Activated T-helper 9 cell treated with anti-CD3 and anti-CD28 coated beads, Interleukin-2, amount 50 U/mL, for 16 hours (primary cell): ENCODE measurements at places on chromosomes 16 and 17.

DNA sequence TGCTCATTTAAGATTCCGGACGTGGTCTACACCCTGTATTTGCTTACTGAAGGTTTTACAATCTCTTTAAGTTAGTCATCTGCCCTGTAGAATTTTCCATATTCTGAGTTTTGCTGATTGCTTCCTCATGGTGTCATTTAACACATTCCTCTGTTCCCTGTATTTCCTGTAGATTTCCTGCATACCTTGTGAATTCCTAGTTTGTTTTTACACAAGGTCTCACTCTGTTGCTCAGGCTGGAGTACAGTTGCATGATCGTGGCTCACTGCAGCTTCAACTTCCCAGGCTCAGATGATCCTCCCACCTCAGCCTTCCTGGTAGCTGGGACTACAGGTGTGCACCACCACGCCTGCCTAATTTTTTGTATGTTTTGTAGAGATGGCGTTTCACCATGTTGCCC lies 66.8 kb downstream of the CMIP start:
- no peak for DNase-seq

- DNase-seq, result no peak
Measured at GRCh38 chr17:74994440-74994839, 7.0 kb downstream of the CDR2L start.

- DNase-seq, result no peak
Measured at GRCh38 chr16:14409563-14409962, 220.5 kb downstream of the PARN start.

DNA sequence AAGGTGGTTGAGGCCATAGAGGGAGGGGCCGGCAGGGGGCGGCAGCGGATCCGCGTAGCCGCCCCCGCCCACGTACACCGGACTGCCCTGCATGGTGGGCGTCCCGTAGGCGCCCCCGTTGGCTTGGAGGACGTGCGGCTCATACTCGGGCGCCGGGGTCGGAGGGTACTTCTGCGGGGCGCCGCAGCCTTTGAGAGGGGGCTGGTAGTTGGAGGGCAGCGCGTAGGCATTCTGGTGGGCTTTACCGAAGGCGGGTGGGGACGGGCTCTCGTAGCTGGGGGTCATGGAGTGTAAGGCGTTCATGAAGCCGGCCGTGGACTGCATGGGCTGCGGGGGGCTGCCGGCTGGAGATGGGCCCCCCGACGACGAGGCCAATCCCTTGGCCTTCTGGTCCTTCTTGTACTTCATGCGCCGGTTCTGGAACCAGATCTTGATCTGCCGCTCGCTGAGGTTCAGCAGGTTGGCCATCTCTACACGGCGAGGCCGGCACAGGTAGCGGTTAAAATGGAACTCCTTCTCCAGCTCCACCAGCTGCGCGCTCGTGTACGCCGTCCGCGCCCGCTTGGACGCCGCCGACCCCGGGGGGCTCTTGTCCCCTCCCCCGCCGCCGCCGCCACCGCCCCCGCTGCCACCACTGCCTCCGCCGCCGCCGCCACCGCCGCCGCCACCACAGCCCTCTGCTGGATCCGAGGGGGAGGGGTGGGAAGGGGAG lies 5.7 kb upstream of the HOXB2 start:
- DNase-seq, result no peak
